ENCODE measurements at places on chromosomes 16 and 17. TPM values are rescaled to one million over a fixed set of nuclear protein-coding genes. Genes with fewer than 3 reads are reported as not detected.
A peak's percentile ranks its signal among the peaks of the same experiment; 100 is the strongest.

GRCh38 chr16:24282141-24282540 lies 26.0 kb downstream of the CACNG3 start:
- DNase-seq: no peak

DNA sequence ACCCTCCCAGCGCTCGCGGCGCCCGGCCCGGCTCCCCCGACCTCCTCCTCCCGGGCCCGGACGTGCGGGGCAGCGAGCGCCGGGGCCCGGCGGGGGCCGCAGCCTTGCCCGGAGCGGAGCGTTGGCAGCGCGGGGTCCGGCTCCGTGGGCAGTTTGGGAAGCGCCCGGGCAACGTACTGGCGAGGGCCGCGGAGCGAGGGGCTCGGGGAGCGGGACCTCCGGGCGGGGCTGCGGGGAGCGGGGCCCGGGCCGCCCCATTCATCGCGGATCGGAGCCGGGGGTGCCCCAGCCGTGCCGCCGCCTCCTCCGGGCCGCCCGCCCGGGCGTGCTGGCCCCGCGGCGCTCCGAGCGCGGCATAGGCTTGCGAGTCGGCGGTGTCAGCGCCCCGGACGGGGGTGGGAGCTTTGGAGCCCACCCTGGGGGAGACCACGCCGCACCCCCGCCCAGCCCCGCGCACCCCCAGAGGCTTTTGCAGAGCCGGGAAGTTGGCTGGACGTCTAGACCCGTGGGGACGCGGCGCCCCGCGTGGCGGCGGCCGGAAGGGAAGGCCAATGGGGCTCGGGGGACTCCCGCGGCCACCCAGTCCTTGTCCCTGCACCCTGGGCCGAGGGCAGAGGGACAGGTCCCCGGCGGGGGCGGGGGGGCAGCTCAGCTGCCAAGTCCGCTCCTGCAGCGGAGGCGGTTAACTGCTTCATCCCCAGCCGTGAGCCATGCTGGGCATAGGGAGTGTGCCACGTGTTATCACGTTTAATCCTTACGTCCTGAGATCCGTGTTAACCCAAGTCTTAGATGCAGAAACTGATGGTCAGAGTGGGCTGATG lies 852 bp downstream of the ZNF469 start:
- DNase-seq: peak; percentile 48

- DNase-seq: no peak
These were observed 97.9 kb upstream of the CDH11 start for GRCh38 chr16:65219786-65220185.

GRCh38 chr16:35208001-35208935 lies 1748.9 kb downstream of the TP53TG3F start:
- DNase-seq: no peak

- no peak for DNase-seq
These were observed 3.9 kb downstream of the ACAP1 start for GRCh38 chr17:7340179-7340578.

DNA sequence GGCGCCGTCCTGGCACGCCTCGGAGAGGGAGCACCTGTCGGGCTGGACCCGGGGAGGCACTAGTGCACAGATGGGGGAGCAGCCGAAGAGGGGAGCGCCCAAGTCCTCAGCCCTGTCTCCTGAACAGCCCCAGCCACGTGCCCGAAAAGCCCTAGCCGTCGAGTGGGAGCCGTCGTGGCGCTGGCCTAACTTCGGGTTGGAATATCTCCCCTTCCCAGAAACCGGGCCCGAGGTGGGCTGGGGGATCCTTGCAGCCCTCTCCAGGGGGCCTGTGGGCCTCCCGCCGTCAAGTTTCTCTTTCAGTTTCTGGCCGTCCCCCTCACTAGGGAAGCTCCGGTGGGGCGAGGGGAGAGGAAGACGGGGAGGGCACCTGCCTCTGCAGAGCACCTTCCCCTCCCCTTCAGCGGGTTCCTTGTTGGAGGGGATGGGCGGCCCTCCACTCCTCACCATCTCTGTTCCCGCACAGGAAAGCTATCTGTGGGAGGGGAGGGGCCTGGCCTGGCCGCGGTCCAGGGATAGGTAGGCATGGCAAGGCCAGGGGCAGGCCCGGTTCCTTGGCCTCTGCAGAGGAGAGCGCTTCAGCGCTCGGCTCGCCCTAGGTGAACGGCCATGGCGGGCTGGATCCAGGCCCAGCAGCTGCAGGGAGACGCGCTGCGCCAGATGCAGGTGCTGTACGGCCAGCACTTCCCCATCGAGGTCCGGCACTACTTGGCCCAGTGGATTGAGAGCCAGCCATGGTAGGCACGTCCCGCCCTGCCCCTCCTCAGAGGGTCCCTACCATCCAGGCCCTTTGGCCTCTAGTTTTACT lies 709 bp downstream of the STAT5A start:
- no peak for DNase-seq

DNA sequence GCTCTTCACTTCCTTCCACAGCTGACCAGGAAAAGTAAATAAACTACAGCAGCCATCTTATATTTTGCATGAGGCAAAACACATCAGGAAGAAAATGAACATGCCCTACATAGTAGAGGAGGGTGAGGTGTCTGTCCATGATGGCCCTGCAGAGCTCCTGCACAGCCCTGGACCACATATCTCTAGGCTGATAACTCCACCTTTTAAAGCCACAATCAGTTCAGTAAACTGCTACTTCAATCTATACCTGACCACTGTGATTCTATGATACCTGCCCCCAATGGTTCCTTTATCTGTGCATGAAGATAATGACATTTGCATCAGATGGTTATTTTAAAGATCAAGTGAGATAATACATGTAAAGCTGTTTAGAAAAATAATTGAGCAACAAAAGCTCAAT lies 82.2 kb downstream of the HELZ start:
- no peak for DNase-seq

- DNase-seq: peak; percentile 97
These were observed 23.5 kb downstream of the SMTNL2 start for GRCh38 chr17:4607773-4608187.

DNA sequence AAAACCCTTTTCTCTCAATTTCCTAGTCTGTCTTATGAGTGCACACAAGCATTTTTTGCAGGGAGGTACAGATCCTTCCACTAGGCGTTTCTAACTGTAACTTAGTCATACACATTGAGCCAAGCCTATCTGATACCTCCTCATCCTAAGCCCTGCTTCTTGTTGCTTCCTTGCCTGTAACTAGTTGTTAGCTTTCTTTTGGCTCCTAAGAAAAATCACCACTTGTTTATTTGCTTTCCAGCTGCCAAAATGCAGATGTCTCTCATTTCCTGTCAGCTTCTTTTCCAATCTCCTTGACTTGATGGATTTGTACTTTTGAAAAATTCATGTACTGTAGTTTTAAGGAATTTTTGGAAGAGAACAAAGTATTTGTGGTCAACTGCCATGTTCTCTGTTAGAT lies 73.7 kb downstream of the TNRC6C start:
- peak; percentile 40 for DNase-seq

DNA sequence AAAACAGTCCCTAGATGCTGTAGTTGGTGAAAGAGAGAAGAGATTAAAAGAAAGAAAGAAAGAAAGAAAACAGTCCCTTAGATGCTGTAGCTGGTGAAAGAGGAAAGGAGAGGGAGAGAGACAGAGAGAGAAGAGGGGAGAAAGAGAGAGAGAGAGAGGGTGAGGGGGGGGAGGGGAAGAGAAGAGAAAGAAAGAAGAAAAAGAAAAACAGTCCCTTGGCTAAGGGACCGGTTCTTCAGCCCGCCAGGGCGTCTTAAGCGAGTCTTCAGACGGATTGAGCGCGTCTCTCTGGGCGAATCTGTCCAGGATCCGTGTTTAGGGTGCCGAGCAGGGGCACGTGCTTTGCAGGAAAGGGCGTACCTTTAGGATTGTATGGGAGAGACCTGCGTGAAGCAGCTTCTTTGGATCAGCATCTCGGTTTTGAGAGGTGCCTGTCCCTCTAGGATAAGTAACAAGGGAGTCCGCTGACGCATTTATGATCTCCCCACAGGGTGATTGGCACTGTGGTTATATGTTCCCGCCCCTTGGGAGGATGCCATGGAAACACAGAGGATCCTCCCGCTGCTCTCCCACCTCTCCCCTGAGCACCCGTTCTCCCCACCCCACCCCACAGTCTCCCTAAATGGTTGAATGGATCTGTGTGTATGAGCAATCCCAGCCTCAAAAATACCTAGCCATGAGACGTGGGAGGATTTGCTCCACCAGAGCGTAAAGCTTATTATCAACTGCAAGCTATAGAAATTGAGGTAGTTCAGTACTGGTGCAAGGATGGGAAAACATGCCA lies 16.7 kb downstream of the GNGT2 start:
- DNase-seq: peak; percentile 74

DNA sequence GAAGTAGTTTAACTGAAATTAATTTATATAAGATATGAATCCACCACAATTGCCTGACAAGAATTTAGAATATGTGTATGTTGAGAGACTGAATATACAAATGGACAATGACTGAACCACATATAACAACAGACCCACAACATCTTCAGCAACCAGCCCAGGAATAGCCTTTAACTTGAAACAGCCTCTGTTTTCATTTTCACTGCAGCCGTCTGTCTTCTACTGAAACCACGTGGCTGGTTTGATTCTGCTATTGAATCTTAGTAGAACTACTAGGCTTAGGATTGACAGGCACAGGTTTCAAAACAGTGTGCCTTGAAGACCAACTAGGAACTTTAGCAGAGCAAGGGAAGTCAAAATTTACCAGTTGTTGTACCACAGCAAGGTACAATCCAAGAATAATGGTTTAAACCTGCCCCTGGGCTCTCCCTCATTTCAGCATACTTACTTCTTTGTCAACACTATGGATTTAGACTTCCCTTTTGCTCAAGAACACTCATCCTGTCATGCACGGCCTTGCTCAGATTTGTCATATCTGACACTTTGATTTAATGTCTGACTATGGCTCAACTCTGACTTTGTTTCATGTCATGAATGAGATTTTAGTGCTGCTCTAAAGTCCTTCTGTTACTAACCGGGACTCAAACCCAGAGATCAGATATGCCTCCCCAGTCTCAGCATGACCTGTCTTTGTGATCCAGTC lies 355.0 kb downstream of the KIF2B start:
- no peak for DNase-seq

GRCh38 chr17:4186357-4186881 lies 43.4 kb downstream of the CYB5D2 start:
- peak; percentile 90 for DNase-seq

DNA sequence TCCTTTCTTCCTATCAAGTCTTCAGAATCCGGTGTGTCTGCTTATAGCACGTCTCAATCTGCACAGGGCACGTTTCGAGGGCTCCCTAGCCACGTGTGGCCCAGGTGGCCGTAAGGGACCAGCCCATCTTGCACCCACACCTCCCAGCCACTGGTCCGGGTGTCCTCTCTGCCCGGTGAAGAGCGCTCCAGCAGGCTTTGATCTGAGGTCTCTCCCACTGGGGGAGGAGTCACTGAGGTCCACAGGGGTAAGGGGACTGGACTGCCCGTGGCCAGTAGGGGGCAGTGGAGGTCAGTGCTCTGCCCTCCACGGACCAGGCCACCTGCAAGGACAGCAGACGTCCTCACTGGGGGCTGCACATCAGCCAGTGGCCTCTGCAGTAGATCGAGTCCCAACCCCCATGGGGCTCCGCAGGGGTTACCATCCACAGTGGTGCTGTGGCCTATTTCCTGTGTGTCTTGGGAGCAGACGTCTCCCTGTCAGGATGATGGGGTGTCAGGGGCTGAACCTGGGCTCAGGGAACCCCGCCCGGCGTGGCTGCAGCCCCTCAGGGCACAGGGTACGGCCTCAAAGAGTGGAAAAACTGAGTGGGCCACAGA lies 204.1 kb upstream of the CIBAR2 start:
- peak; percentile 50 for DNase-seq

DNA sequence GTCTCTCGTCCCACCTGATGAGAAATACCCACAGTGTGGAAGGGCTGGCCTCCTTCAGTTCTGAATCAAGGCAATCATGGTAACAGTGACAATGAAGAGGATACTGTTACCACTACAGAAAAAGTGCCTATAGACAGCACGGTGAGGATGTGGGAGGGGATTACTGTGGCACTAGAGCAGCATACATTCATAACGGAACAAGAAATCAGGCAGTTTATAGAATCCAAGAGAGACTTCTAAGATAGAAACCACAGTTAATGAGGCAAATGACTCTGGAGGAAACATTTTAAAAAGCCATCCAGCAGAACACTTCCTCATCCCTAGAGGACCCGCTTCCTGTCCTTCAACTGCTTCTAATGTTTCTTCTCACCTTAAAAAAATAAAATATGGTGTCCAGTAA lies 2.7 kb downstream of the RUSF1 start:
- no peak for DNase-seq

GRCh38 chr16:711548-712320 lies 3.2 kb upstream of the METRN start:
- DNase-seq: peak; percentile 54

GRCh38 chr17:79990704-79991103 lies 45.0 kb downstream of the TBC1D16 start:
- DNase-seq: no peak

GRCh38 chr17:31686495-31686894 lies 172.5 kb downstream of the COPRS start:
- no peak for DNase-seq

- no peak for DNase-seq
These were observed 37.4 kb upstream of the CCL1 start for GRCh38 chr17:34400301-34400931.

- DNase-seq: no peak
These were observed 8.0 kb upstream of the SULT1A1 start for GRCh38 chr16:28617874-28618273.

DNA sequence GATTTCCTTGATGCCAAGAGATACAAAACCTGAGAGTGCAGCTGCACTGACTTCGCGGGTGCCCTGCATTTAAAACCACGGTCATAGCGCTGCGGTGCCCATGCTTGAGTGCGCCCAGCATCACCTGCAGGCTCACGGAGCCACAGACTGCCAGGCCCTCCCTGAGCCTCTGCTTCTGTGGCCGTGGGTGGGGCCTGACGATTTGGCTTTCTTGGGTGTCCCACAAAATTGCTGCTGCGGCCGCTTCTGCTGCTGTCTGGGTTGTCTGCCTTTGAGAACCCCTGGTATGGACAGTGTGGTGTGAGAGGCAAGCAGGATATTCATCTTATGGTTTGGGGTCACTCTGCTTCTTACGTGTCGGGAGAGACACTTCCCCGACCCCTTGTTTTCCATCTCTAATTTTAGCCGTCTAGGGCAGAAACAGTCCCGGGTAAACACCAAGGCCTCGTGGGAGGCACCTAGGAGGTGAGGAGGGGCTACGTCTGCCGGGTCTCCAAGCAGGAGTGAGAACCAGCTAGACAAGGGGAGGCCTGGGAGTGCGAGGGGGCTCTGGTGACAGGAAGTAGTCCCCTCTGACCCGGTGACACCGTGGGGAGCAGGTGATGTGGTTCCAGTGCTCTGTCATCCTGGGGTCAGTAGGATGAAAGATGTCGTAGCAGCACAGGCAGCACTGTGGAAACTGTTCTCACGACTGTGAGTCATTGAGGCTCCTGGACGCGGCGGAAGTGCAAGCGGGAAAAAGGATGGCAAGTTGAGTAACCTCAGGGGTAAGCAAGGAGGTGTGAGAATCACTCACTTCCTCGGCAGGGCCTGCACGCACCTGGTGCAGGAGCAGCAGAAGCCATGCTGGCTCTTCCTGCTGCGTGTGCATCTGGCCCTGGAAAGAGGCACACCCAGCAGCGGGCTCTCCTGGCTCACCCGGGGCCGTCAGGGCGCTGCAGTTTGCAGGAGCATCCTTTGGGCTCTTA lies 176.3 kb downstream of the RPTOR start:
- no peak for DNase-seq

Gene CTRL
- 0.48 TPM for total RNA-seq

Gene KRT9
- not detected for total RNA-seq

Gene HSF4
- 17.3 TPM for total RNA-seq

Gene TNRC6C
- 8.9 TPM for total RNA-seq

Gene CD300C
- total RNA-seq: 0.48 TPM

Gene PLLP
- 0.24 TPM for total RNA-seq

Gene CPHXL2
- total RNA-seq: not detected
